ENCODE measurements at places on chromosomes 6 and 20.

- no peak for DNase-seq
Observed at GRCh38 chr6:28738396-28738765, 185.4 kb downstream of the TRIM27 start.

GRCh38 chr6:110735666-110736065 lies 79.6 kb downstream of the CDK19 start:
- no peak for DNase-seq

DNA sequence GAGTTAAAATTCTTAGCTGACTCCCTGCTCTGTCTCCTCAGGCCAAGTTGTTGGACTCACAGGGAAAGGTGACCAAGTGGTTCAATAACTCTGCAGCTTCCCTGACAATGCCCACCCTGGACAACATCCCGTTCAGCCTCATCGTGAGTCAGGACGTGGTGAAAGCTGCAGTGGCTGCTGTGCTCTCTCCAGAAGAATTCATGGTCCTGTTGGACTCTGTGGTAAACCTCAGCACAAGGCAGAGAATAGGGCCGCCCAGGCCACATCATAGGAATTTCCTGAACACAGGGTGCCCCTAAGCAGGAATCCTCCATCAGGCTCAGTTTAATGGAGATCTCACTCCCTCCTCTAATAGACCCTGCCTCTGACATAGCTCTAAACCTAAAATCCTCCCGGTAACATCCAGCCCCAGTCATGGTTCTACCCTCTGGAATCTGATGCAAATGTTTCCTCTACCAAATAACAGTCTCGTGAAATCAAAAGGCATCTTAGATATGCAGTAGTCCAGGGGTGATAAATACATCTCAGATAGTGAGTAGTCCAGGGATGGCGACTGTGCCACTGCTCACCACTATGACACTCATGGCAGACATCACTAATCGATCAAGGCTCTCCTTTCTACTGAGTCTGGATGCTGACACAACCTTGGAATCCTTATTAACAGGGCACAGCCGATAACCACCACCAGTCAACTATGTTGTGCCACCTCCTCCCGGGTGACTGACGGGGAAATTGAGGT lies 18.3 kb downstream of the BPIFB1 start:
- peak; percentile 15 for DNase-seq

DNA sequence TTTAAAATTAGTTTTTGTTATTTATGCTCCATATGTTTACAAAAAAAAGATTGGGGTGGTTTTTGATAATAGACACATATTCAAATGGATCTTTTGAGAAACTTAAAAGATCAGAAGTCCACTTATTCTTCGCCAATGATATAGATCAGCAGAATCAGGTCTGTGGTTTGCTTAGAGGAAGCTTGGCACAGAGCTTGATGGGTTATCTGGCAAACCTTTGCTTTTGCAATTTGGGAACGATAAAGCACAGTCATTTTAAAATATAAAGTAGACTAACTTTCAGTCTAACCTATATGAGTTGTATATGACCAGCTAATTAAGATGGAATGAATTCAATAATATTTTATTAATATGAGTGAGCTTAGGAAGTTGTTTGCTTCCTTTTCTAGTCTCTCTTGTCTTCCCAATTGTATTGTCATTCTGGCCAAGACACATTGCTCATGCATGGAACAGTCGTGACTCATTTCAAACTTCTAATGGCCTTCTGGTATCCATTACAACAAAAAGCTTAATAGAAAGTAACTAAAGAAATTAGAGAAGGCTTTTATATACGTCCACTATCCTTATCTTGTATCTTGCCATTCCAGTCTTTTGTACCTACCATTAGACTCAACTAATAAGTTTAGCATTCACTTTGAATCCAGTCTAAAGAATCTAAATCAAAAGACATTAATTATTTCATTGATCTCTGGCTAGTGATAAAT lies 118.7 kb downstream of the TBX18 start:
- DNase-seq = peak; percentile 46

DNA sequence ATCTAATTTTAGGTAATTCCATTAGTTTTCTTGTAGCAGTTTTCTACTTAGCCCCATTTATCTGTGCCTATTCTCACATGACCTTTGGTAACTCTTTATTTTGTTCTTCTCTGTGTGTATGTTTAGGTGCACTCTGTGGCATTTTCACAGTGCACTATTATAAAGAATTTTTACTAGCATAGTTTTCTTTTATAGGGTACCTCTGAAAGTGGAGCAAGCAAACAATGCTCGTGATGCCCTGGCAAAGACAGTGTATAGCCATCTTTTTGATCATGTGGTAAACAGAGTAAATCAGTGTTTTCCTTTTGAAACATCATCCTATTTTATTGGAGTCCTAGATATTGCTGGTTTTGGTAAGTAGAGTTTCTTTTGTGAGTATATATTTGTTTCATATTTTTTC lies 107.9 kb downstream of the MYO6 start:
- no peak for DNase-seq

DNA sequence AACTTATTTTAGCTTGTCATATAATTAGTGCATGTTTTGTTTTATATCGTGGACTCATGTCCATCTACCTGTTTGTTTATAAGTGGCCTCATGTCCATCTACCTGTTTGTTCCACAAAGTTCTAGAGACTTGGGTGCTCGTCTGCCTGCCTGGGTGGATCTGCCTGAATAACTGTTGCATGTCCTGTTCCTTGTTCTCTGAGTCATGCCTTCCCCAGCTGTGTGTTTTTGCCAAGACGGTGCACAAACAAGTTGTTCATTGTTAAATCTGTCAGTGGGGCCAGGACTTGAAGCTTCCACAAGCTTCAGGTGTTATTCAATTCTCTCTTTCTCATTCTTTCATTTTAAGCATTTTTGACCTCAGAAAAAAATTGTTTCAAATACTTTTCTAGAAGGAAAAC lies 358.0 kb upstream of the CITED2 start:
- peak; percentile 48 for DNase-seq
